Activated T-cell treated with anti-CD3 and anti-CD28 coated beads, Interleukin-2, amount 50 U/mL, for 72 hours (primary cell): ENCODE measurements at places on chromosomes 6 and 20. TPM values are rescaled to one million over a fixed set of nuclear protein-coding genes. Genes with fewer than 3 reads are reported as not detected.

- H3K4me3 ChIP-seq, result no peak overlapping the region
- DNase-seq, result no peak
- no peaks in the 10 kb centered on the region for H3K36me3 ChIP-seq
- no peak overlapping the region for H3K27ac ChIP-seq
- H3K27me3 ChIP-seq, result peaks cover 13% of the 10 kb centered on the region
Measured at GRCh38 chr20:61749406-61750075, 316.1 kb downstream of the TAF4 start.

The TMEM200A gene
- 0.53 TPM for total RNA-seq

DNA sequence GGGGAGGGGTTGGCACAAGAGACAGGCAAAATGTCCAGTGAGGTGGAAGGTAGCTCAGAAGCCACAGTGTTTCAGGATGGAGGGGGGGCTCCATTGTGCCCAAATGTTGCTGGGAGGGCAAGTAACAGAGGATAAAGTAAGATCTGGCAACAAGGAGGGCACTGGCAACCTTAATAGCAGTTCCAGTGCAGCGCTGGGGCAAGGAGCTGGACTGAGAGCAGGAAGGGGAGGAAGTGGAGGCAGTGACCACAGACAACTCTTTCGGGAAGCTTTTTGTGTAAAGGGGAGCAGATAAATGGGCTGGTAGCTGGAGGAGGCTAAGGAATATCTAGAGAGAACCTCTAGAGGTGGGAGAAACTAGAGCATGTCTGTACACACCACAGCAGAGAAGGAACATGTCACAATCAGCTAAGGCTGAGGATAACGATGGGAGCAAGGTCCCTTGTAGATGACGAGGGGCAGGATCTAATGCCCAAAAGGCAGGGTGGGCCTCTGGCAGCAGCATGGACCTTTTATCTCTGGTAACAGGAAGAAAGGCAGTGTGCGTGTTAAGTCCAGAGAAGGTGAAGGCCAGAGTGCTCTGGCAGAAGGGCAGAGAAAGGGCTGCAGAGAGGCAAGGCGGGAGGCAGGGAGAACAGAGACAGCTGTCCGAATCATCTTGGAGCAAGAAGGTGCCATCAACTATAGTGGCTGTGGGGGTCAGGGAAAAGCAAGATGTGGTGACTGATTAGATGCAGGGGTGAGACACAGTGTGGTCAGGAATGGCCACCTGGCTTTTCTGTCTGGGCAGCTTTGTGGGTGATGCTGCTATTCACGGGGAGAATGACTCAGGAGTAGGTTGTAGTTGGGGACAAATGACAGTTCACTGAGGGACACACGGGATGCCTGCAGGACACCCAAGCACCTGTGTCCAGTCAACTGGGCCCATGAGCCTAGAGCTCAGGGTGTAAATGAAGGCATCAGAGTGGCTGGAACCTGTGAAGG, 17.4 kb downstream of the TMEM242 start:
- no peaks in the 10 kb centered on the region for H3K4me1 ChIP-seq
- H3K36me3 ChIP-seq, result no peaks in the 10 kb centered on the region
- H3K27me3 ChIP-seq, result no peaks in the 10 kb centered on the region
- no peak overlapping the region for H3K27ac ChIP-seq
- DNase-seq, result no peak

DNA sequence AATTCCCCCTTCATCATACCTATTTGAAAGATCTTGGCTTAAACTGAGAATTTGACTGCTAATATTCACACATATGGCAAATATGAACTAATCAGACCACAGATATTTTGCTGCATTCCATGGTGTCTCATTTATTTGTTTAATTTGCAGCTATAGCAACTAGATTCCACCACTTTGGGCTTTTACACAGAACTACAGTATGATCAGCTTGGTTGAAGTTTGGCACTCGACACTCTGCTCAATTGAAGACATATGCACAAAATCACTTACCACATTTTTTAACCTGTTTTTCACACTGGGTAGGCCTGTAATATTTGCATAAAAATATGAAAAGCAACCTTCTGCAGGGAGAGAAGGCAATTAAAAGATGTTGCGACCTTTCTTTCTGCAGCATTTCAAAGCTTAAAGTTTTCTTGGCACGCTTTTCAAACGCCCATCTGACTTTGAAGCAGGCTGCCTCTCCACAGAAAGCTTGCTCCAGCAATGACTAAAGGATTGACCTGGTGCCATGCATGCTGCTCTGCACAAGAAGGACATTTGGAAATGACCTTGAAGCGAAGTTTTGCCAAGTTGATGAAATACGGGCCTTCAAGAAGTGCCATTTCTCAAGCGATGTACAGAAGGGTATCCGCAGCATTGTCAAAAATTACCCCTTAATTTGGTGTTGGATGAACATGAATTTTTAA, 126.7 kb downstream of the AIG1 start:
- DNase-seq, result no peak
- no peaks in the 10 kb centered on the region for H3K4me1 ChIP-seq
- no peaks in the 10 kb centered on the region for H3K36me3 ChIP-seq
- no peak overlapping the region for H3K27ac ChIP-seq
- no peak overlapping the region for H3K4me3 ChIP-seq

GRCh38 chr6:114446342-114446741, 103.5 kb upstream of the HS3ST5 start:
- H3K36me3 ChIP-seq, result no peaks in the 10 kb centered on the region
- H3K4me3 ChIP-seq, result no peak overlapping the region
- H3K4me1 ChIP-seq, result no peaks in the 10 kb centered on the region
- DNase-seq, result no peak
- no peak overlapping the region for H3K27ac ChIP-seq

The BEND3 gene
- total RNA-seq, result 3.2 TPM
